Osteocyte (in vitro differentiated cells): ENCODE measurements at places on chromosomes 12 and 14. TPM values are rescaled to one million over a fixed set of nuclear protein-coding genes. Genes with fewer than 3 reads are reported as not detected.

Gene KRT8
- 18.6 and 19.8 TPM in 2 replicates for total RNA-seq

Gene CD163
- not detected in 2 replicates for total RNA-seq

GRCh38 chr14:66076176-66076575, 410.0 kb upstream of the CCDC196 start:
- no peak overlapping the region for H3K27ac ChIP-seq
- H3K36me3 ChIP-seq = no peaks in the 10 kb centered on the region
- no peak for DNase-seq
- H3K4me1 ChIP-seq = no peaks in the 10 kb centered on the region
- peaks cover 3% of the 10 kb centered on the region for H3K27me3 ChIP-seq

DNA sequence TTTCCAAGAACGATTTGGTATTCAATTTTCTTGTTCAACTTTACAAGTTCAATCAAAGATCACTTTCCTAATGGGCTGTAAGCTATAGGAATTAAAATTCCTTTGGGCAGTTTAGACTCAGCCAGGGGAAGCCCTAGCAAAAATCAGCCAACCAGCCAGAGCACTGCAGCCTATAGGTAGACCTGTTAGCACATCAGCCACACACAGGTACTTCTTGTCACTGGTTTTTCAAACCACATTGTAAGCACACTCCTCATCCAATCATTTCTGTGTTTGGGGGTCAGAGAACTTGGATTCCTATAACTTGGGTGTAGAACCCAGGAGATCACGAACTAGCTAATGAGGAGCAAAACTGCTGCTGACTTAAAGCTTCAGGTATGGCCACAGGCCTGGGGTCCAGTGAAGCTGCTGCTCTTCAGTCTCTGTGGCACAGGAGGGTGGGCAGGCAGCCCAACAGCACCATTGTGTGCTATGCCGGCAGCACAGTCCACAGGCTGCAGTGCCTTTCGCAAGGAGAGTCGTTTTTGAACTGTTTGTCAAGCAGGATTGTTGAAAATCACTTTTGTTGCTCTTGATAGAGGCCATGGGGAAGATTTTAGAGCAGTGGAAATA, 87.3 kb upstream of the RFX4 start:
- no peak for DNase-seq
- peaks cover 30% of the 10 kb centered on the region for H3K36me3 ChIP-seq
- H3K27me3 ChIP-seq = no peaks in the 10 kb centered on the region
- H3K4me1 ChIP-seq = peaks cover 3% of the 10 kb centered on the region

DNA sequence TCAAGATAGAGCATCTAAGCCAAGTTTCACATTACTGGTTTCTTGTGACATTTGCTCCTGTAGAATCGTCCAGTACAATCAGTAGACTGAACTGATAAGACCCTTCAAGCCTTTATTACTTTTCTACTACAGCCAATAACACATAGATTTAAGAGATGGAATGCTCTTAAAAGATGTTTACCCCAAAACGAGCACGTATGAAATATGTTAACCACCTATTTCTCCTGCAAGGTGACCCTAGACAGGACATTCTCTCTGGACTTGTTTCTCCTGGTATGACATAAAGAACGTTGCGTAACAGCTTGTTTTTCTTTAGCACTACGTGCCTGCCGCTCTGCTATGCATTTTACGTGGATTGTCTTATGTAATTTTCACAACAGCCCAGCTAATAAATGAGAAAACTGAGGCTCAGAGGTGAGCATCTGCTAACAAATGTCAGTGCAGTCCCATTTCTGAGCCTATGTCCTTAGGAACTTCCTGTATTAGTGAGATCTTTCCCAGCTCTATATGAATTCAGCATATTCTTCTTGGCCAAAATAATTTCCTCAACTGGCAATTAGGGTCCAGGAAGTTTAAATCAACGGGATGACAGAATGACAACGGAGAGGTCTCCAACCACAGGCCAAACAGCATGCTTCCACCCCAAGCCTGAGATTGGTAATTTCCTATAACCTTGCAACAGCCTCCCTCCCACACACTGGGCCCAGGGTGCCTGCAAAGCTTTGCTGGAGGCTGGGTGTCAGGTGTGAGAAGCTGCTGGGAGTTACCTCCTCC, 3.7 kb downstream of the NFKBIA start:
- peak overlapping the region; percentile 45 for H3K4me3 ChIP-seq
- peaks cover 38% of the 10 kb centered on the region for H3K36me3 ChIP-seq
- DNase-seq = no peak
- peak overlapping the region; percentile 64 for H3K27ac ChIP-seq
- H3K27me3 ChIP-seq = no peaks in the 10 kb centered on the region

DNA sequence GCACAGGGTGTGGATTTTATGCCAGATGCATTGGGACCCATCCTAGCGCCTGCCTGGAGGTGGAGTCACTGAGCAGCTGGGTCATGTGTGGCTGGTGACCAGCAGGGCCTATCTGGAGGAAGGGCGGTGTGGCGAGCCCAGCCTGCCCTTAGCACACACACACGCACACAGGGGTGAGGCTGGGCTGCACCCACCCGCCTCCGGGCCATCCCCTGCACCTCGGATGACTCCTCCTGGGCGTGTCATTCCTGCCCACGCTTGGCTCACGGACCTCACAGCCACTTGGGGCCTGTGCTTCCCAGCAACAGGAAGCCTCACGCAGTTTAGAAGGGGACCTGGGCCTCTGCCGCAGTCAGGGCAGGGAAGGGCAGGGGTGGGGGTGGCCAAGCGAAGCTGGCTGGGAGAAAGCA, 36.2 kb upstream of the FZD10 start:
- DNase-seq = no peak
- no peak overlapping the region for H3K27ac ChIP-seq
- H3K4me1 ChIP-seq = no peaks in the 10 kb centered on the region
- H3K36me3 ChIP-seq = peaks cover under 1% of the 10 kb centered on the region

- no peak for DNase-seq
- H3K4me1 ChIP-seq = peaks cover 7% of the 10 kb centered on the region
- no peaks in the 10 kb centered on the region for H3K27me3 ChIP-seq
- H3K27ac ChIP-seq = no peak overlapping the region
- H3K36me3 ChIP-seq = peaks cover 6% of the 10 kb centered on the region
Measured at GRCh38 chr12:31471051-31471450, 119.9 kb downstream of the DENND5B start.

DNA sequence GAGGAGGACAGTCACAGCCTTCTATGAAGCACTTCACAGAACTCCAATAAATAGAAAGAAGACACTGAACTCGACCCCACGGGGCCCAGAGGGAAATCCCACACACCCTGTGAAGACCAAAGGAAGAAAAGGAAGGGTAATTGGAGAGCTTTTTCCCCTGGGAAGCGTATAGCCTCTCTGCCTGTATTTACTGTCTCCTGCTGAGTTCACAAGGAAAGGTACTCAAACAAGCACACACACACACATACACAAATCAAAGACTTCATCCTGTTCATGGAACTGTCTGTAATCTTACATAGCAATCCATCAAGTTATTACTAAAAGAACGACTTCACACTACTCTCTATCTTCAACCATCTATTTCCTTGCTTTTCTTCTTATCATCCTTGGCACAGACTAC, 15.3 kb downstream of the FOXN3 start:
- H3K4me1 ChIP-seq = peaks cover 37% of the 10 kb centered on the region
- H3K27ac ChIP-seq = peak overlapping the region; percentile 76
- H3K36me3 ChIP-seq = peaks cover 31% of the 10 kb centered on the region
- DNase-seq = no peak
- no peaks in the 10 kb centered on the region for H3K27me3 ChIP-seq
- no peak overlapping the region for H3K4me3 ChIP-seq

DNA sequence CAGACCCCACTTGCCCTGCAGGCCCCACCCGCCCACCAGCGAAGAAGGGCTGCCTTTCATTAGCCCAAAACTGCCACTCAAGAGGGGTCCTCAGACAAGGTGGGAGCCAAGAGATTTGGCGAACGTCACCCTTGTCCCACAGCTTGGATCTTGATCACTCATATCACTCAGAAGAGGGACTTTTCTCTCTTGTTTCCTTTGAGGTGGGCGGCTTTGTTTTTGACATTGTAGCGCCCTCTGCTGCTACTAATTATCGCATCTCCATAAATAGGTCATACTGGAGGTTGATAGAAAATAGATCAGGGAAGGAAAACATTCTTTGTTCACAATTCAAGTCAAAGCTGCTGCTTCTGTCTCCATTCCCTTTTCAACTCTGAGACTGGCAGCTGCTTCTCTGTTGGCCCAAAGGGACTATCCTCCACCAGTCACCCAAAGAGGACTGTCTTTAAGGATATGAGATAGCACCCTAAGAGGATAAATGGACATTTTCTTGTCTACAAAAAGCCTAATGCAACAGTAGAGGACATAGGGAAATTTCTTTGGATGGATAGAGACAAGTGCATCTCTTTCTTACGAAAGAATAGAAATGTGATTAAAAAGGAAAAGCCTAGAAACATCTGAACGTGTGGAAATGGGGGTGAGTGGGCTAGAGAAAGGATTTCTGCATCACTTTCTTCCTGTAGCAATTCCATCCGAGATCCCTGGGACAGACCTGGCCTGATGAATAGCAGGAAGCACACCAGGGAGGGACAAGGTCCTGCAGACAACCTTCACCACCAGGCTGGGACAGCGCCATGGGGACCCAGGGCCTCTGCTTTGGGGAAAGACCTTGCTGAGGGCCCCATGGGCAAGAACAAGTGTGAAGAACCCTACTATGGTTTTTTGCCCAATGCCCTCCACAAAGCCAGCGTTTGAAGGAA, 115.8 kb downstream of the DAD1 start:
- H3K27ac ChIP-seq = no peak overlapping the region
- H3K27me3 ChIP-seq = no peaks in the 10 kb centered on the region
- DNase-seq = no peak
- peaks cover 44% of the 10 kb centered on the region for H3K4me1 ChIP-seq
- H3K4me3 ChIP-seq = no peak overlapping the region

DNA sequence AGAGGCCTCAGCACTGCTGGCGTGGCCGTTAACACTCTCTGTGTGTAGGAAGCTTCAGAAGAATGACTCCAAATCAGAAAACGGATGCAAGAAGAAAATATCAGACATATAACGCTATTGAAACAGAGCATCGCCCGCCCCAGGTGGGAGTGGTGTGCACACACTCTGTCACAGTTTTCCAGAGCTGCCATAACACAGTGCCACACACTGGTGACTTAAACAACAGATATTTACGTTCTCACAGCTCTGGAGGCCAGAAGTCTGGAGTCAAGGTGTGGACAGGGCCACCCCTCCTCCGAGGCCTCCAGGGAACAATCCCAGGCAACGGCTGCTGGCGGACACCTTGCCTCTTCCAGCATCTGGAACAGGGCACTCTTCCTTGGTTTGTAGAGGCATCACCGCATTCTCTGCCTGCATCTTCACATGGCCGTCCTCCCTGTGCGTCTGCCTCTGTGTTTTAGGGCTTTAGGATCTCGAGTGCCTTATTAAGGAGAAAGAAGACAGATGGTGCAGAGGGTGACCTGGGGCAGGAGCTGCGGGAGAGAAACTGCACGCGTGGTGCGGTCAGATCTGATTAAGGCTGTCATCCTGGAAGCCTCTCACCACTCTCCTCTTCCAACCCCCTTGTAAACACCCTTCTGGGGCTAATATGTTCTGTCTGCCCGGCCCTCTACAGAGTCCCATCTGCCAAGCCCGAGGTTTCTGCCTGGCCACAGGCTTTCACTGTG, 141.0 kb downstream of the SLC15A4 start:
- no peaks in the 10 kb centered on the region for H3K36me3 ChIP-seq
- no peak overlapping the region for H3K4me3 ChIP-seq
- H3K4me1 ChIP-seq = no peaks in the 10 kb centered on the region
- no peak for DNase-seq
- H3K27ac ChIP-seq = no peak overlapping the region
- no peaks in the 10 kb centered on the region for H3K27me3 ChIP-seq
